H54 (cell line): ENCODE measurements at places on chromosomes 13 and 19.
A peak's percentile ranks its signal among the peaks of the same experiment; 100 is the strongest.

GRCh38 chr13:44068737-44069136 lies 189.0 kb downstream of the LACC1 start:
- peak; percentile 13 for DNase-seq

GRCh38 chr13:41494202-41494601 lies 36.9 kb downstream of the RGCC start:
- DNase-seq, result no peak

DNA sequence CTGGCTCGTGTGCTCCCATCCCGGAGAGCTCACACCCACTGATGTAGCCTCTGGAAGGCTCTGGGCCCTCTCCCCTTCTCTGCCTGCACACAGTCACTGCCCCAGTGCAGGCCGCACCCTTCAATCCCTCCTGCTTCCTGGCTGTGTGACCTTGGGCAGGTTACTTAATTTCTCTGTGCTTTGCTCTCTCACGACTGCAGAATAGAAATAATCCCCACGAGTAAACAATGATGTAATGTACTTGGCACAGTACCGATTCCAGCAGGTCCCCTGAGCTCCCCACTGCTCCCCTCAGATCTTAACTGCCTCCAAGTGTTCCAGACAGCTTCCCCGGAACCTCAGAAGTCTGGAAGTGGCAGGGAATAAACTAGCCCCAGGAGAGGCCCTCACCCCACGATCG lies 16.1 kb downstream of the LIG1 start:
- no peak for DNase-seq

DNA sequence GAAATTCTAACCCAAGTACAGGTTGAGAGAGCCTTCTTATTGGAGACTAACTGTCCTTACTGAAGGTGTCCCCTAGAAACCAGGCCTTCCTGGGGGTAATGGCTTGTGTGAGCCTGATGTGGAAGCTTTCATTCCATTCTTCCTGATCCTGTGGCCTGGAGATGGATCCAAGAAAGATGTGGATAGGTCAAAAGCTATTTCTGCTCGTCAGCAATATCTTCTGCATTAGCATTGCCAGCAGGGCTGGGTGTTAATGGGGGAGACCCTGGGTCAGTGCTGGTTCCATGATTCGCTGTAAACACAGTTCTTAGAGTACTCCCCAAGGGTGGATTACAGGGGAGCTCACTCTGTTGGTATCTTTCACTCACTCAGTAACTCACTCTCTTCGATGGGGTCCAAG lies 42.9 kb downstream of the CBY2 start:
- no peak for DNase-seq

GRCh38 chr13:23828866-23829265 lies 60.3 kb downstream of the MIPEP start:
- no peak for DNase-seq

- no peak for DNase-seq
These were observed 19.7 kb downstream of the NEK5 start for GRCh38 chr13:52109116-52109670.

- no peak for DNase-seq
These were observed 11.8 kb downstream of the IL17D start for GRCh38 chr13:20715330-20715712.

GRCh38 chr19:11649941-11650340 lies 52.7 kb downstream of the ZNF627 start:
- DNase-seq, result no peak

- peak; percentile 91 for DNase-seq
These were observed at the start of gene ZNF845 for GRCh38 chr19:53333463-53334449. TSS of gene ZNF845 (plus strand) at chr19:53333749. CDS start at chr19:53341308, 7,559 bp downstream.

- DNase-seq, result no peak
These were observed 47.2 kb upstream of the LDLR start for GRCh38 chr19:11041966-11042627.

- no peak for DNase-seq
These were observed 104.7 kb upstream of the FREM2 start for GRCh38 chr13:38582133-38582532.

GRCh38 chr13:80605716-80606115 lies 264.8 kb upstream of the SPRY2 start:
- DNase-seq, result no peak

- no peak for DNase-seq
These were observed 6.0 kb upstream of the HAS1 start for GRCh38 chr19:51729781-51730180.

DNA sequence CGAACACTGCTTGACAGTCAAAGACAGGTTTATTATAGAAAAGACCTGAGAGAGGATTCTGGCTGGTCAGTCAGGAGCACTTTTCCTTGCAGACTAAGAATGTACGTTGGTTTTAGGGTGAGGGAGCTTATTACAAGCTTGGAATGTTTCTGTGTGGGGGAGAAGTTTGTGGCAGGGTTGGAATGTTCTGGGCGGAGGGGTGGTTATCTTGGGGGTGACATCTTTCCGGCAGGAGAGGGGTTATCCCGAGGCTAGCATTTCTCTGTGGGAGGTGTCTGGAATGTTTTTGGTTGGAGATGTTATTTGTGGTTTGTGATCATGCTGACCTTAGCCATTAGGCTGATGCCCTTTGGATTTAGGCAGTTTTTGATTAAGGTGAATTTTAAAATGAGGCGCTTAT lies 61.8 kb downstream of the ZNF136 start:
- DNase-seq, result no peak

DNA sequence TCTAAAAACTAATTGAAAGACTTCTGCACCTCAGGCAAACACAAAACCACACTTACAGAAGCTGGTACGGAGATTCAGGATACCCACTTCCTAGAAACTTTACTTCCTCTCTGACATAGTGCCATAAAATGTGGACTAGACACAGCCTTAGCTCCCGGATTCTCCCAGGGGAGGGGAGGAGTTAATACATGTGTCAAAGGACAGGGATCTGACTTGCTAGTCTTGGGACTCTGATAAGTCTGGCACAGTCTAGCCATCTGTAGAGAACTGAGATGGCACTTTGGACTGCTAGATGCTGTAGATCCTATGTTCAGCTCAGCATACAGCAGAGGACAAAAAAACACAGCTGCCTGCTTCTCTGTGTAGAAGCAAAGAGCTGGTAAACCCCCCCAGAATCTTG lies 769.8 kb upstream of the MIR17HG start:
- no peak for DNase-seq

- DNase-seq, result no peak
These were observed 69.8 kb downstream of the KCNRG start for GRCh38 chr13:50085063-50085462.

DNA sequence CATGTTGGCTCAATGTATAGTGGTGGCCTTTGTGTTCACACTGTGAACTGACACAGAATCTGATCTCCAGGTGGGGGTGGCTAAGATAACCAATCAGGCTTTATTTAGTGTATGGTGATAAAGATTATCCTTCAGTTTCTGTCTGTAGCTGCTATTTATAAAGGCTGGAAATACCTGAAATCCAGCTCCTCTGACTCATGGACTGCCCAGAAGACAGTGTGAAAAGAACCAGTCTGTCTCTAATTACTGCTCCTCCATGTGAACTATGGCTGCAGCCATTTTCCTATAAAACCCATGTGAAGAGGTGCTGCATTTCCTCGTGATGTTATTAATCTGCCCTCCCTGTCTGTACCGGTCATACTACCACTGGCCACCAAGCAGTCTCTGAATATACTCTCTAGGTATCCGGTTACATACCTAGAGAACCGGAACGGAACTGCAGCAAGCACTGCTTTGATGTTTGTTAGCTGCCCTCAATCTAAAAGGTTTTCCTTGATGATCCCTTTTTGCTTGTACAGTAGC lies 238.0 kb downstream of the LHFPL6 start:
- no peak for DNase-seq

GRCh38 chr13:23408026-23408425 lies 25.5 kb downstream of the SACS start:
- no peak for DNase-seq

- DNase-seq, result no peak
These were observed 310.0 kb upstream of the KLF12 start for GRCh38 chr13:74444161-74444571.

DNA sequence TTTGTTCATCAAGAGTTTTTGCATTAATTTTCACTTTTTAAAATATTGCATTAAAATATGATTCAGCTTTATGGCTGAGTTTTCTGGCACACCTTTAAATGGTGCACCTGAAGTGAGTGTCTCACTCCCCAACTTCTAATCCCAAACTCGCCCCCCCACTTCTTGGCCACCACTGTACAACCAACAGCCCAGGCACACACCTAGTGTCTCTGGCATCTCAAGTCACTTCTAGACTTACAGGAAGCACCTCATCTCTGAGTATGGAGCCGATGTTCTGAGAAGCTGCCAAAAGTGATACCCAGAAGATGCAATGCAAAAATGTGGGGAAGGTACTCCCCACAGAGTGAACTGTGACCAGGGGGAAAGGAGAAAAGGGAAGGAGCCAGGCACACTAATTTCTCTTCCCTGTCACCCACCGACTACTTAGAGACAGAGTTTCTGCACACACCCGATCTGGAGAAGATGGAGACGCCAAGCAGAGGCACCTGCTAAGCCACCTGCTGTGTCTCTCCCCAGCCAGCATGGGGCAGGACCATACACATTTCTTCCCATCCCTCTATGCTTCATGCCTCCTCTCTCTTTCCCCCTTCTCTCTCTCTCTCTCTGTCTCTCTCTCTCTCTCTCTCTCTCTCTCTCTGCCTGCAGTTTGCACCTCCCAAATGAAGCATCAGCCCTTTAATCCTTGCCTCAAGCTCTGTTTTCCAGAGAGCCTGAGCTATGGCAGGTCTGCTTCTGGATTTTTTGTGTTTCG lies 155.3 kb upstream of the ZNF507 start:
- no peak for DNase-seq

- no peak for DNase-seq
These were observed 2074.5 kb upstream of the PCDH20 start for GRCh38 chr13:63490149-63490548.

GRCh38 chr19:24166055-24166454 lies 79.1 kb downstream of the ZNF254 start:
- DNase-seq, result no peak

DNA sequence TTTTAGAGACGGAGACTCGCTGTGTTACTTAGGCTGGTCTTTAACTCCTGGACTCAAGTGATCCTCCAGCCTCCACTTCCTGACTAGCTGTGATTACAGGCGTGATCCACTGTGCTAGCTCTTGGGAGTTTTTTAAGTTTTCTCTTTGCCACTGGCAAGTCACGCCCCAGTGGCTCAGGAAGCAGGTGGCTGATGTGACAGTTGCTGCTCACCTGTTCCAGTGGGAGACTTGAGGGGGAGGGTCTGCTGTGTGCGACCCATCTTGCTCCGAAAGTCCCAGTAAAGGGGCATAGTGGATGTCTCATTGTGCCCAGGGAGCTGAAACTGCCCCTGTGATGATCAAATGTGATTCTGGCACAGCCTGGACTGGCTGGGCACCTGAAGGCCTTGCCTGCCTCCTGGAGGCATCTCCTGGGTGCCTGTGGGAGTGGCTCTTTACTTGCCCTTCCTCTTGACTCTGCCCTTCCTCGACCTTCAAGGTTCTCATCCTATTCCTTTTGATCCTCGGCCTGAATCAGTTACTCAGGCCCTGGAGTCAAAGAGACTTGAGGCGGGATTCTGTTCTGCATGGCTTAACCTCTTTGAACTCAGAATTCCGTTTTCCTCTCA lies 7.8 kb downstream of the SMARCA4 start:
- DNase-seq, result no peak

DNA sequence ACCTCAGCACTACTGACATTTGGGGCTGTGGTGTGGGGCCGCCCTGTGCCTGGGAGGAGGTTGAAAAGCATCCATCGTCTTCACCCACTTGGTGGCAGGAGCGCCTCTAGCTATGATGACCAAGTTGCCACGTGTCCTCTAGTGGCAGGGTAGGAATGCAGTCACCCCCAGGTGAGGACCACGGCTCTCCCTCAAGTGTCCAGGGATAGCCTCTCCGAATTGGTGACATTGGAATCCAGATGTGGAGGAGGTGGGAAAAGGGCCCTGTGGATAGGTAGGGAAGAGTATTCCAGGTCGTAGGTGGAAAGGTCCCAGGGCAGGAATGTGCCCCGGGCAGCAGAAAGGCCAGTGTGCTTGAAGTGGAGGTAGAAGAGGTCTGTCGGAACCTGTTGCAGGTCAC lies 37.6 kb downstream of the ARHGEF18 start:
- DNase-seq, result no peak

DNA sequence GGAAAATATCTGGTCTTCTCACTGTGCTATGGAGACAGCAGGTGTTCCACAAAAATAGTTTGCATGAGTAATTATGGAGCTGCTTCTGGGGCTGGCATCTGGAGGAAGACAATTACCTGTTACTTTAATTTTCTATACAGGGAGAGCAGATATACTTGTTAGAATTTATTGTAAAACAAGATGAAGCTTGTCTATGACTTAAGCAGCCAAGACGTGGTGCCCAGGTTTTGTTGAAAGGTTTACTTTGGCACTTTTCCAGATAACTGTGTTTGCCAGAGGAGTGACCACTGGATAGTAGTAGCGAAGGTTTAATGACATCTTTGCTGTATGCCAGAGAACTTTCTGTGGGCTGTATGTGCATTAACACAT lies 134.5 kb upstream of the KL start:
- no peak for DNase-seq

DNA sequence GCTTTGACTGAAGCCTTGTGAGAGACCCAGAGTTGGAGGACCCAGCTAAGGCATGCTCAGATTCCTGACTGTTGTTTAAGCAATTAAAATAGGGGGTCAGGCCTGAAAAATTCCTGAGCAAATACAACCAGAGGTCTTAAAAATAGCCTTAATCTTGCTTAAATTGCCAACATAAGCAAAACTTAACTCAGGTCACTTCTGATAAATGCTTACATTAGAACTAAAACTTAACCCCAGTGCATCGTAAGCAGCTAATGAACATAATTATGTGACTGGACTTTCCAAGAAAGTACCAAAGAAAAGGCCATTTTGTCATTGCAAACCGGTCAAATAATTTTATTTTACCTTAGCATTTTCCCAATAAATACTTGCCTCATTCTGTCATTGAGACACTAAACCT lies 294.5 kb downstream of the ENOX1 start:
- no peak for DNase-seq

DNA sequence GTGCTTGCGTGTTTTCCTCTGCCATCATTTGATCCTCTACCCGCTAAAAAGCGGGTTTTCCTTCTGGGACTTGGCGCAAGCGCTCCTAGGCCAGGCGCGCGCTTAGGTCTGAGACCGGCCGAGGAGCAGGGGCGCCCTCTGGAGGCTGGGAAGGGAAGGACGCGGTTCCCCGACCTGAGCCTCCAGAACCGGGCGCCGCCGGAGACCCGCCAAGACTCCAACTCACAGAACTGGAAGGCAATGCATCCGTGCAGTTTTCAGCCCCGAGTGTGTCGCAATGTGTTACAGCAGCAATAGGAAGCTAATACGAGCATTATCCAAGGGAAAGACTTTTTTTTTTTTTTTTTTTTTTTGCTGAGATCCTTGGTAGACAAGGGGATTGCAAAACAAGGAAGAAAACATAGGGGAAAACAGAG lies 190.9 kb downstream of the COL4A1 start:
- peak; percentile 65 for DNase-seq

DNA sequence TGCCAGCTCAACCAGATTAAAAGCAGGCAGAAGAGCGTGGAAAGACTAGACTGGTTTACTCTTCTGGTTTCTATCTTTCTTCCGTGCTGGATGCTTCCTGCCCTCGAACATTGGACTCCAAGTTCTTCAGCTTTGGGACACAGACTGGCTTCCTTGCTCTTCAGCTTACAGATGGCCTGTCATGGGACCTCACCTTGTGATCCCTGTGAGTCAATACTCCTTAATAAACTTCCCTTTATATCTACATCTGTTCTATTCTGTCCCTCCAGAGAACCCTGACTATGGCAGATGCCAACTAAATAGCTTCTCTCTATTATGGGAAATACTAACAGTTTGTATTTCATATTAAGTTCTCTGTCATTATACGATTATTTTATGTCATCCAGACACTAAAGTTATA lies 609.1 kb downstream of the LMO7 start:
- DNase-seq, result no peak

GRCh38 chr19:19860756-19861390 lies 4.8 kb upstream of the ZNF253 start:
- no peak for DNase-seq
